ENCODE measurements at places on chromosomes 12 and 14. TPM values are rescaled to one million over a fixed set of nuclear protein-coding genes. Genes with fewer than 3 reads are reported as not detected.

The CFAP54 gene
- 0.39 TPM for polyA plus RNA-seq

The SCN8A gene
- polyA plus RNA-seq = 0.21 TPM

The BEGAIN gene
- polyA plus RNA-seq = 1.0 TPM

The SERPINA12 gene
- 0.71 TPM for polyA plus RNA-seq

The GSC gene
- polyA plus RNA-seq = 0.27 TPM

The FGF6 gene
- not detected for polyA plus RNA-seq

The CLEC4E gene
- polyA plus RNA-seq = 4.1 TPM

- peak; percentile 29 for DNase-seq
Measured at GRCh38 chr12:122834921-122835749, at the start of gene HIP1R. HIP1R (plus strand) TSS chr12:122835457; CDS start chr12:122835551, 94 bp downstream.

- peak overlapping the region; percentile 63 for H3K27ac ChIP-seq
- H3K4me1 ChIP-seq = peaks cover 36% of the 10 kb centered on the region
- no peak overlapping the region for H3K4me3 ChIP-seq
- no peaks in the 10 kb centered on the region for H3K36me3 ChIP-seq
- no peak for DNase-seq
Measured at GRCh38 chr12:2283916-2284315, 231.1 kb downstream of the CACNA1C start.

- H3K27me3 ChIP-seq = no peaks in the 10 kb centered on the region
- H3K27ac ChIP-seq = peak overlapping the region; percentile 9
- DNase-seq = no peak
- H3K36me3 ChIP-seq = peaks cover 10% of the 10 kb centered on the region
- peaks cover 25% of the 10 kb centered on the region for H3K4me1 ChIP-seq
Measured at GRCh38 chr12:51972849-51973273, 21.4 kb downstream of the ACVR1B start.

GRCh38 chr12:97038834-97039233, 131.8 kb downstream of the NEDD1 start:
- DNase-seq = no peak
- no peaks in the 10 kb centered on the region for H3K4me1 ChIP-seq
- no peak overlapping the region for H3K4me3 ChIP-seq
- H3K27ac ChIP-seq = no peak overlapping the region

GRCh38 chr14:68135028-68135427, 315.4 kb downstream of the RAD51B start:
- H3K36me3 ChIP-seq = no peaks in the 10 kb centered on the region
- H3K27me3 ChIP-seq = no peaks in the 10 kb centered on the region
- no peak for DNase-seq
- H3K4me1 ChIP-seq = no peaks in the 10 kb centered on the region

GRCh38 chr14:63474111-63474510, 69.1 kb downstream of the PPP2R5E start:
- no peaks in the 10 kb centered on the region for H3K36me3 ChIP-seq
- no peak overlapping the region for H3K27ac ChIP-seq
- DNase-seq = peak; percentile 37
- H3K27me3 ChIP-seq = no peaks in the 10 kb centered on the region
- H3K4me3 ChIP-seq = no peak overlapping the region
- peaks cover 23% of the 10 kb centered on the region for H3K4me1 ChIP-seq

- no peak for DNase-seq
- H3K36me3 ChIP-seq = no peaks in the 10 kb centered on the region
- peak overlapping the region; percentile 31 for H3K27ac ChIP-seq
- H3K4me3 ChIP-seq = no peak overlapping the region
- H3K27me3 ChIP-seq = no peaks in the 10 kb centered on the region
Measured at GRCh38 chr14:51394804-51395203, 154.8 kb downstream of the TMX1 start.

GRCh38 chr12:89768586-89769482, 60.2 kb upstream of the ATP2B1 start:
- no peaks in the 10 kb centered on the region for H3K36me3 ChIP-seq
- no peak overlapping the region for H3K4me3 ChIP-seq
- H3K4me1 ChIP-seq = peaks cover 8% of the 10 kb centered on the region
- H3K27ac ChIP-seq = no peak overlapping the region

DNA sequence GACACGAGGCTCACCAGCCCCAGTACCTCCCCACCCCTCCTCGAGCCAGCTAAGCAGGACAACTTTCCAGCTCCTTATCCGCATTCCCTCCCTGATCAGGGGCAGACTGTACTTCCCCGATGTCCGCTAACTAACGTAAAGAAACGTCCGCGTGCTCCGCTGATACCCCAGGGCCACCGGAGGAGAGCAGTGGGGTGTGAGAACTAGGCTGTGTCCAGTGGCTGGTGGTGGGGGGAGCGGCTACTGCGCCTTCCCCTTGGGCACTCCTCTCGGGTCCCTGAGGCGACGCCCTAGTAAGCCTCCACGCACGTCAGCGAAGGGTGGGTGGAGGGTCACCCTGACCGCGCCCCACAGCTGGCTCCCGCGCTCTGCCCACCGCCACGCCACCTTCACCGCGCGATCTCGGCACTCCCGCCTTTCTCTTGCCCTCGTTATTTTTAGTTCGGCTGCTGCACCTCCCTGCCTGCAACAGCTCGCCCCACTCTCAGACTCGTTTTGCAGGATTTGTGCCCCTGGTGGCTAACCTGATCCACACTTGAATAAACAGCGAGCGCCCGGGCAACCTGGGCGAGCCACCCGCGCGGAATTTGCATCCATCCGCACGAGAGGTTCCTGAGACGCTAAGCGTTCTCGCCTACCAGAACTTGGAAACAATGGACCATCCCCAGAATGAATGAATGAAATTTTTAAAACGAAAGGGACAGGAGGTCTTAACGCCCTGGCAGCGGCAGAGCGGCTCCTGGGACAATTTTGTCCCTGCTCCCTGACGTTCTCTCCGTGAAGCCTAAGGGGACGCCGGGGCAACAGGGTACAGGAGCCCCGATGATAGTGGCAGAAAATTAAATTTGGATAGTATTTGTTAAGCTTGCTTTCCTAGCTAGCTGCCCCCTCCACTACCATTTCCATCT, 6.9 kb upstream of the BMP4 start:
- no peaks in the 10 kb centered on the region for H3K36me3 ChIP-seq
- H3K27ac ChIP-seq = no peak overlapping the region
- H3K4me3 ChIP-seq = no peak overlapping the region
- no peaks in the 10 kb centered on the region for H3K4me1 ChIP-seq

- no peak for DNase-seq
- H3K27me3 ChIP-seq = no peaks in the 10 kb centered on the region
- H3K4me3 ChIP-seq = no peak overlapping the region
- no peaks in the 10 kb centered on the region for H3K4me1 ChIP-seq
- H3K27ac ChIP-seq = no peak overlapping the region
- H3K36me3 ChIP-seq = no peaks in the 10 kb centered on the region
Measured at GRCh38 chr12:131860472-131861260, 32.5 kb downstream of the MMP17 start.

DNA sequence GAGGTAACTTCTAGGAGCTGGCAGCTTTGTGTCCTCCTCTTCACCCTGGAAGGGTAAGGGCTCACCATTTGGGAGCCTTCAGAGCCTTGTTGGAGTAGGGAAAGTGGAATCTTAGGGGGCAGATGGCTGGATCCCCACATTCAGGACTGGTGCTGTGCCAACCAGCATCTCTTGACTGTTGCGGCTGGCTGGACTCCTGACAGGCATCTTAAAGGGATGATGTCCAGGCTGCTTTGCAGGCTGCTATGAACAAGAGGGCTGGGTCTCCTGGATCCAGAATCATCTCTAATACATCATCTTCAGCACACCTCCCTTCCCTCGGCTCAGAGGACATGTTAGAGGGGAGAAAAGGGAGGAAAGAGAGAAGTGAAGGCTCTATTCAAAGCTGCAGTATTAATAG, 4.4 kb downstream of the CACNB3 start:
- H3K4me1 ChIP-seq = peaks cover 4% of the 10 kb centered on the region
- peaks cover 17% of the 10 kb centered on the region for H3K36me3 ChIP-seq
- H3K4me3 ChIP-seq = no peak overlapping the region

GRCh38 chr12:96294831-96295230, 100.7 kb downstream of the ELK3 start:
- H3K27ac ChIP-seq = no peak overlapping the region
- no peaks in the 10 kb centered on the region for H3K4me1 ChIP-seq
- no peaks in the 10 kb centered on the region for H3K27me3 ChIP-seq
- H3K36me3 ChIP-seq = peaks cover 35% of the 10 kb centered on the region
- H3K4me3 ChIP-seq = no peak overlapping the region

- H3K4me1 ChIP-seq = peaks cover 50% of the 10 kb centered on the region
- no peaks in the 10 kb centered on the region for H3K27me3 ChIP-seq
- no peak overlapping the region for H3K27ac ChIP-seq
- H3K36me3 ChIP-seq = no peaks in the 10 kb centered on the region
- H3K4me3 ChIP-seq = no peak overlapping the region
Measured at GRCh38 chr14:100680439-100681051, 46.1 kb upstream of the DLK1 start.

GRCh38 chr14:22780105-22780679, 13.7 kb downstream of the OXA1L start:
- no peak for DNase-seq
- no peak overlapping the region for H3K27ac ChIP-seq
- H3K36me3 ChIP-seq = no peaks in the 10 kb centered on the region
- no peaks in the 10 kb centered on the region for H3K27me3 ChIP-seq
- no peaks in the 10 kb centered on the region for H3K4me1 ChIP-seq

DNA sequence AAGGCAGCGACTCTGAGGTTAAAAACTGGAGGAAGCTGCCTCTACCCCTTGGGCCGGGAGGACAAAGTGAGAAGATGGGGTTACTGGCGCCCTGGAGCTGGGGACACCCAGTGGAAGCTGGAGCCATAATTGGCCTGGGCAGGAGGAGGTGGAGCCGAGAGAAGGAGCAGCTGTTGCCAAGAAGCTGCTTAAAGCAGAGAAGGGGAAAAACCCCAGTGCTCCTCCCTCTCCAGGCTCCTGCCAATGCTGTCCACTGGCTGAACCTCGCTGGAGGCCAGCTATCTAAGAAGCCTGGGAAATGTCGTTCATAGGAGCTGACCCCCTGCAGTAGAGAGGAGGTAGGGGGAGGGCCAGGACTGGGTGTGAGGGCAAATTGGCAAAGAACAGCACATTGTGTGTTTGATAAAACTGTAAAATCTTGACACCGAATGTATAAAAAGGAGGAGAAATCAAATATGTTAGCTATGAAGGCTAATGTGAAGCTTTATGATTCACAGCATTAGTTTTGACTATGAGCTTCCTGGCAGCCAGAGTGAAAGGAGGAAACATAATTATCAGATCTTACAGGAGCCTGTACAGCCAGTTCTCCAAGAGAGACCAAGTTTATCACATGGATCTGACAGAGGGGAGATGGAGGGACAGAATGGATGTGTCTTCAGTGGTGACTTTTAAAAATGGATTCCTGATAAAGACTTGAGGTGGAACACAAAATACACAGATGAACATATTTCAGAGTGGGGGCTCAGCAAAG, 9.5 kb downstream of the HHIPL1 start:
- H3K36me3 ChIP-seq = no peaks in the 10 kb centered on the region
- DNase-seq = no peak
- H3K4me3 ChIP-seq = no peak overlapping the region
- no peak overlapping the region for H3K27ac ChIP-seq
- no peaks in the 10 kb centered on the region for H3K4me1 ChIP-seq
- peaks cover 13% of the 10 kb centered on the region for H3K27me3 ChIP-seq

Data from thymus (tissue), 14 donors.